ENCODE measurements at places on chromosomes 12 and 14. TPM values are rescaled to one million over a fixed set of nuclear protein-coding genes. Genes with fewer than 3 reads are reported as not detected.

DNA sequence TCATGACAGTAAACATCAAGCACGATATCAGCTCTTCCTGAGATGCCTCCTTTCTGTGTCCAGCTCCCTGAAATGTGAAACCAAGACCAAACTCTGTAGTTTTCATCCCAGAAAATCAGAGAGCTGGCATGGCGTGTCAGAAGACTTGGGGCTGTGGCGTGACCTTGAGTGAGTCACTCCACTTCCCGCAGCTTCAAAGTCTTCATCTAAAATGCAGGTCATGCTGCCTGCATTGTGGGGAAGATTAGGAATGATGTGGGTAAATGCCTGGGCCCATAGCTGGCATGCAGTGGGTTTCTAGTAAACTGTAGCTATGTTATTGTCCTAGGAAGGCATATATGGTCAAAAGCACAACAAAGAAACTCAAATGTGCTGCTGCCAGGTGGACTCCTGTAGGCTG is 28.8 kb downstream of the OAS2 start:
- DNase-seq, result no peak

SERPINA10 gene
- total RNA-seq, result not detected

GRCh38 chr12:116137318-116137717 is 140.2 kb downstream of the MED13L start:
- DNase-seq, result no peak

ACRBP gene
- 1.2 TPM for total RNA-seq

DNA sequence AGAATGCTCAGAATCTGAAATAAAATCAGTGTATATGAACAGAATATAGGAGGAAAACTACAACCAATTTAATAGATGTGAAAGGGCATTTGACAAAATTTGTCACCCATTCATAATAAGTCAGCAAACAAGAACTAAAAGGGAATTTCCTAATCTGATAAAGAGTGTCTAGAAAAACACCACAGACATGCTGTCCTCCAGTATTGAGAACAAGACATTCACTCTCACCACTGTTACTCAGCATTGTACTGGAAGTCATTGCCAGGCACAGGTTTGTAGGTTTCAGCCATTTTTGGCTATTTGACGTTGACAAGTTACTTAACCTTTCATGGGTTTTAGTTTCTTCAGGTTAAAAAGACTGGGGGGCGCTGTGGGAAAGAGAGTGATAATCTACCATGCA is 13.2 kb downstream of the EIF2S1 start:
- DNase-seq, result no peak

DNA sequence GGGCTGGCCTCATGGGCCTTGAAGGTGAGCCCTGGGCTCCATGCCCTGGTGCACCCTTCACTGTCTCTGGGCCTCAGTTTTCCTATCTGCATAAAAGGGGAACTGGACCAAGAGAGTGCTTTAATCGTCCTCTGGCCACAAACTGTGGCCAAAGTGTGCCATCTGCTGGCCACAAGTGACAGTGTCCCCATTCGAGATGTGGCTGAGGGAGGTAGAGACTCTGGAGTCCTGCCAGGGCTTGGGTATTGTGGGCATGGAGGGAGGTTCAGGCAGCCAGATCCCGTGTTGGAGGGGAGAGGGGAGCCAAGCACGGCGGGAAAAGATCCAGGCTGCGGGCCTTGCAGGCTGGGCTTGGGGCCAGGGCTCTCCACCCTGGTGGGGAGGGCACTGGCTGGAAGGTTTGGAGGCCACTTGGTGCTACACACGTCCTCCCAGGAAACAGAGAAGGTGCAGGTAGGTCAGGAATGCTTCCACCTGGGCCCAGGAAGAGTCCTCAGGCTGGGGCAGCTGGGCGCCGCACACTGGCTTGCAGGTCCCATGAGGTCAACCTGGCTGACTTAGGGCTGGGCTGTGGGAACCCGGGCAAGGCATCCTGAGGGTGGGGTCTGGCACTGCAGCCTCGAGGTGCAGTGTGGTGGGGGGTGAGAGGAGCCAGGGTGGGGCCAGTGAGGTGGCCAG is 7.3 kb upstream of the KIF26A start:
- no peak for DNase-seq

- no peak for DNase-seq
These were observed 10.7 kb downstream of the SLC25A47 start for GRCh38 chr14:100333827-100334226.

RNASE2 gene
- not detected for total RNA-seq

LRTM2 gene
- not detected for total RNA-seq

DNA sequence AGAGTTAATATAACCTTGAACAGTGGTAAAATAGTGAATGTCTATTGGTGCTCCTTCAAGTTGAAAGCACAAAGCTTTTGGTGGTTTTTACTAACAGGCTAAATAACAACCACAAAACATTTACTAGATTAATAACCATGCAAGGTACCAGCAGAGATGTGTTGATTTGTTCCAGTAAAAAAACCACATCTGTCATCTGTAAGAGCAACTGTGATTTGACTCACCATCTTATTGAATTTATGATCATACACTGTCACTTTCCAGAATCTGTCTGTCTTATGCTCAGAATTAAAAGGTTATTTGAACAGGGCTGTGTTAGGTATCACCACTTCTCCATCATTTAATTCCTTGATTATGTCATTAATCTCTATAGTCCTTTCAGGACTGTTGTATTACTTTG is 107.0 kb upstream of the PTHLH start:
- no peak for DNase-seq

KLRC3 gene
- 6.2 TPM for total RNA-seq
